ENCODE measurements at places on chromosomes 13 and 19.

- DNase-seq, result no peak
These were observed 3.4 kb upstream of the USF2 start for GRCh38 chr19:35265126-35265899.

- DNase-seq, result no peak
These were observed 18.9 kb downstream of the ZNF536 start for GRCh38 chr19:30391052-30391451.

DNA sequence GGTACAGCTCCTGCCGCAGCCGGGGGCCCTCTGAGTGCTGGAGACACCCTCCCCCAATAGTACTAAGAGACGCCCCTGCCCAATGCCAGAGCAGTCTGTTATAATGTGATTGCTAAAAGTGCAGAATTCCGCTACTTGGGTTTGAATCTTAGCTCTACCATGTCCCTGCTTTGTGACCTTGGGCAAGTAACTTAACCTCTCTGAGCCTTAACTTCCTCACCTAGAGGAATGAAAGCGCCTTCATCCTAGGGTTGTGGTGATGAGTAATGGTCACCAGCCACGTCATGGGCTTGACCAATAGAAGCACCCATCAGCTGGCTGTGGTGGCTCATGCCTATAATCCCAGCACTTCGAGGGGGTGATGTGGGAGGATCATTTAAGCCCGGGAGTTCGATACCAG, 6.5 kb downstream of the PLEKHG2 start:
- DNase-seq, result no peak

GRCh38 chr13:62510906-62511655, 1095.4 kb upstream of the PCDH20 start:
- no peak for DNase-seq

DNA sequence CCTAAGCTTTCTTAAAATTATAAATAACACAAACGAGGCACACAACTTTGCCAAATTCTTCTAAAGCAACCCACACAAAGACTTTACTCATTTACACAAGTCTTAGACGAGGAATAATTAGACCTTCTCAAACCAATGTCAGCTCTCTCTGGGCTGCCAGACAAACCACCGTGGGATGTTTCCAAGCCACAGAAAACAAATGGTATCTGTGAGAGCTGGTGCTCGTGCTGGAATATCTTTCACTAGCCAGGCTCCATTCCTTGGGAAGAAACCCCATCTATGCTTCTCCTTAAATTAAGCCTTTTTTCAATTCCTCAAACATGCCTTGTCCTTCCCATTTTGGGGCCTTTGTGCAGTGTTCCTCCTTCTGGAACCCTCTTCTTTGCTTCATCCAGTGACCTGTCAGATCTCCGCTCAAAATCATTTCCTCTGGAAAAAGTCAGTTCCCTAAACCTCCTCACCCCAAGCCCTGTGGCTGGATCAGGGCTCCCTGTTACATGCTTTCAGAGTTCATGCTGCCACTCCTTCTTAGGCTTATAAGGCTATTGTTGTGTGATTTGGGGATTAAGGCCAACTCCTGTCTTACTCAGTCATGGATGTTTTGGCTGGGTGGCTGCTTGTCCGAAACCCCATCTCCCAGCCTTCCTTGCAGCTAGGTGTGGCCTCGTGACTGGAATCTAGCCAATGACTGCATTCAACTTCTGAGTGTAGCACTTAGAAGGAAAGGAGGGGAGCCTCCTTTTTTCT, 64.2 kb upstream of the GTF2F2 start:
- no peak for DNase-seq

- no peak for DNase-seq
These were observed 82.0 kb downstream of the FRY start for GRCh38 chr13:32113532-32113931.

DNA sequence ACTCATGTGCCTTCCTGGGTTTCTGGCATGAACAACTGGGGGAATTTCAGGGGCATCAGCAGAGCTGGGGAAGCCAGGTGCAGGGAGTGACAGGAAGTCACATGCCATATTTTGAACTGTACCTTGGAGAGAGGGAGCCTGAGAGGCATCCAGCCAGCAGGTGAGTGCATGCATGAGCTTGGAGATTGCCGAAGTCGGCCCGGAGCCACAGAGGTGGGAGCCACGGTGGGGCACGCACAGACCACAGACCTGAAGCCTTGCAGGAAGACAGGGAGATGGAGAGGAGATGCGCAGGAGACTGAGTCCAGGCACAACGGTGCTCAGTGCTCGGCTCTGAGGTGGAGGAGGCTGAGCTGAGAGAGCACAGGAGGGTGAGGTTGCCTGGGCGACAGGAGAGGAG, 55.1 kb downstream of the CDADC1 start:
- no peak for DNase-seq

DNA sequence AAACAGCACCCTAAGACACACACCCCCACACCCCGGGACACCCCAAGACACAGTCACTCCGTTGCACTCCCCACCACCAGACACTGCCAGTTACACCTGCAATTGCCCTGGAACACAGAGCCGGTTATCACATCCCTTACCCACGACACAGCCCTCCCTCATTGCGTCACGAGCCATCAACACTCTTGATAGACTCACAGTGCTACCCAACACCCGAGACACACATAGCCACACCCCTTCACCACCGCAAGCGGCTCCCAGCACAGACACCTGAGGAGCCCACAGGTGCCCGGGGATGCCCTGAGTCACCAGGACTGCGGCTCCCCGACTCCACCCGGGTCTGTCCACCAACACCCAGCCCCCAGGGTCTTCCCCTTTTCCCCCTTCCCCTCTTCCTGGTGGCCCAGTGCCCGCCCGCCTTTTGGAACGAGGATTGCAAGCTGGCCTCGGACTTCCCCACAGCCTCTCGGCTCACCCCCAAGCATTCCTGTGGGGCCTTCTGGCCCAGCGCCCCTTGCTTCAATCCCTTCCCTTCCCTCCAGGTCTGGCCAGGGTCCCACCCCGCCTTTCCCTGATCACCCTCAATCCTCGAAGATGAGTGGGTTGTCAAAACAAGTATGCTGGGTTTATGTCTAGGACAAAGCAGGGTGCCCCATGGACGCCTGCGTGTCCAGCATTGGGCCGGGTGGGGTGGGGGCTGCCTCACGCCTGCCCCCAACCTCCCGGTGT, 1.7 kb upstream of the PTGER1 start:
- DNase-seq, result no peak

GRCh38 chr13:29315847-29316246, 279.6 kb downstream of the SLC7A1 start:
- DNase-seq, result no peak

DNA sequence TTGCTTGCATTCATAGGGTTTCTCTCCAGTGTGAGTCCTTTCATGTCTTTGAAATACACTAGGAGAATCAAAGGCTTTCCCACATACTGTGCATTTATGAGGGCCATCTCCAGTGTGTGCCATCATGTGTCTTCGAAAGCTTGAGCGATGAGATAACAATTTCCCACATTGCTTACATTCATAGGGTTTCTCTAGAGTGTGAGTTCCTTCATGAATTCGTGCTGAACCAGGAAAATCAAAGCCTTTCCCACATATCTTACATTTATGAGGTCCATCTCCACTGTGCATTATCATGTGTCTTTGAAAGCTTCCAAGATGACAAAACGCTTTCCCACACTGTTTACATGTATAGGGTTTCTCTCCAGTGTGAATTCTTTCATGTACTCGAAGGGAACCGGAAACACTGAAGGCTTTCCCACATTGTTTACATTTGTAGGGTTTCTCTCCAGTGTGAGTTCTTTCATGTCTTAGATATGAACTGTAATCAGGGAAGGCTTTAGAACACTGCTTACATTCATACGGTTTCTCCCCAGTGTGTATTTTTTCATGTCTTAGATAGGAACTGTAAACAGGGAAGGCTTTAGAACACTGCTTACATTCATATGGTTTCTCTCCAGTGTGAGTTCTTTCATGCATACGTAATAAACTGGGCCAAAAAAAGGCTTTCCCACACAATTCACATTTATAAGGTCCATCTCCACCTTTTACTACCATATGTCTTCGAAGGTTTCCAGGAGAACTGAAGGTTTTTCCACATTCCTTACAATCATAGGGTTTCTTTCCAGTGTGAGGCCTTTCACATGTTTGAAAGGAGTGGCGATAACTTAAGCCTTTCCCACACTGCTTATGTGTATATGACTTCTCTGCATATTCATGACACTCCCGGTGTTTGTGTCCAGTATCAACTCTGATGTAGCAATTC, 21.4 kb downstream of the ZNF44 start:
- no peak for DNase-seq

GRCh38 chr13:111944171-111944583, 122.8 kb upstream of the SOX1 start:
- no peak for DNase-seq

- DNase-seq, result no peak
These were observed 37.0 kb upstream of the MAP3K10 start for GRCh38 chr19:40154121-40154680.

- no peak for DNase-seq
These were observed 37.7 kb downstream of the MAP4K1 start for GRCh38 chr19:38580080-38580479.

DNA sequence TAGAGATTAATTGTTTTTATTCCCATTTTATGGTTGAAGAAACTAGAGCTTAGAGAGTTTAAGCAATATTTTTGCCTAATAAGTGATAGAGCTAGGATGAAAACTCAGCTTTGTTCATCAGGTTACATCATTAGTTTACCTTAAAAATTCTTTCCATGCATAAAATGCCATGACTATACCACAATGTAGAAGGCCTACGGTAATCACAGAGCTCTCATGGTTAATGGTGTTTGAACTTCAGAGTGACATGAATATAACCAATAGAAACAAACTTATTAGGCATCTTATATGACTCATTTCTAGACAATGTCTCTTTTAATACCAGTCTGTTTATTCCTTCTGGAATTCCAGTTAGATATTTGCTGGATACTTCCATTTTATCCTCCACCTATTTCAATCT, 78.5 kb downstream of the FGF9 start:
- DNase-seq, result no peak

- no peak for DNase-seq
These were observed 37.6 kb downstream of the POLR1D start for GRCh38 chr13:27659145-27659865.

- DNase-seq, result no peak
These were observed 15.0 kb downstream of the CLEC4M start for GRCh38 chr19:7778081-7778480.

- DNase-seq, result no peak
These were observed 1211.1 kb upstream of the PCDH20 start for GRCh38 chr13:62626771-62627170.
